ENCODE measurements at places on chromosomes 1 and 21. TPM values are rescaled to one million over a fixed set of nuclear protein-coding genes. Genes with fewer than 3 reads are reported as not detected.

KCND3 gene
- total RNA-seq, result 0.30 TPM

OR2L5 gene
- total RNA-seq, result 0.05 TPM

CFHR4 gene
- total RNA-seq, result not detected

BNIPL gene
- total RNA-seq, result 0.40 TPM

PLOD1 gene
- total RNA-seq, result 83.0 TPM

S100A2 gene
- total RNA-seq, result 392 TPM

UTS2 gene
- not detected for total RNA-seq

TFF3 gene
- total RNA-seq, result 0.87 TPM

PERM1 gene
- total RNA-seq, result 0.10 TPM

DIO1 gene
- not detected for total RNA-seq

SIM2 gene
- total RNA-seq, result 4.0 TPM

KIF26B gene
- 5.4 TPM for total RNA-seq

OR14A2 gene
- not detected for total RNA-seq

PLA2G2A gene
- total RNA-seq, result not detected

PDPN gene
- 0.87 TPM for total RNA-seq

NCAM2 gene
- total RNA-seq, result 0.10 TPM

IRF6 gene
- 30.3 TPM for total RNA-seq

PPIAL4G gene
- total RNA-seq, result not detected

LAPTM5 gene
- total RNA-seq, result 0.17 TPM
